AG20443 (cell line): ENCODE measurements at places on chromosomes 1 and 21.

GRCh38 chr1:1917304-1917976 lies 1.6 kb downstream of the TMEM52 start:
- DNase-seq, result no peak

- DNase-seq, result peak; percentile 89
Observed at GRCh38 chr21:38440746-38441145, 57.5 kb downstream of the ERG start.

DNA sequence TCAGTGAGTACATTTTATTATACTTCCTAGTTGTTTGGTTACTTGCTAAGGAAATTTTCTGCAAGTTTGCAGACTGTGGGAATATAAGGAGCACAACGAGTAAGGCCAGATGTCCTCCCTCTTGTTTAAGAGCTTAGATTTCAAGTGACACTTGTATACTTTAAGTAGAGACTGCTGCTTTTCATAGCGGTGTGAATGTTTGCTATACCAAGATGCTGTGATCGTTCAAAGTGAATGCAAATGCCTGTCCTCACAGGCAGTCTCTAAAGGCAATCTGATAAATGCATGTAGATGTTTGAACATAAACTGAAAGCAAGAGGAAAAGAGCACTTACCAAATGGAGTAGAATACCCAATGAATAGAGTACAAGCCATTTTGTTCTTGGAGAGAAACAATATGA lies 226.4 kb downstream of the NRIP1 start:
- DNase-seq, result no peak

- DNase-seq, result peak; percentile 24
Observed at GRCh38 chr1:71667216-71667615, 586.4 kb upstream of the ZRANB2 start.

GRCh38 chr1:165034136-165034809 lies 322.2 kb downstream of the LMX1A start:
- no peak for DNase-seq

DNA sequence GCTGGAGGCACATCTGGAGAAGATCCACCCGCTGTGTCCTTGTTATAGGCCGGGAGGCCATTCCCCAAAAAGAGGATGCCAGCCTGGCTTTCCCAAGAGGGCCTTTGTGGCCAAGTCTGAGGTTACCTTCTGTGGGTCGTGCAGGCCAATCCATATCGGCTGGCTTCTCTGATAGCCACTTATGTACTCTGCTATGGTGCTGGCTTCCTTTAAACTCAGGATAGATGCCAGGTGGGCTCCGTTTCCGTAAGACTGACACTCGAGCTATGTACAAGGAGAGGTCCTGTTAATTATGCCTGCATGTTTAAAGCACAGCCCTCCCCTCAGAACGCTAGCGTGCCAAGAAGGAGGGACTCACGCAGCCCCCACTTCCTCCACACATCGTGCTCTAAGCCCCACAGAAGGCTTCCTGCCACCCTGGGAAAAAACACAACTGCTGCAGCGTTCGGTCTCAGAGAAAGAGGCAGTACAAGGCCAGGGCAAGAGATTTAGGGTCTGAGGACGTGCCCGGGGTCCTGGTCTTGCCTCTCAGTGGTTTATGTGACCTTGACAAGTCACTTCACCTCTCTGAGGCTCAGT lies 11.6 kb downstream of the REG4 start:
- no peak for DNase-seq

DNA sequence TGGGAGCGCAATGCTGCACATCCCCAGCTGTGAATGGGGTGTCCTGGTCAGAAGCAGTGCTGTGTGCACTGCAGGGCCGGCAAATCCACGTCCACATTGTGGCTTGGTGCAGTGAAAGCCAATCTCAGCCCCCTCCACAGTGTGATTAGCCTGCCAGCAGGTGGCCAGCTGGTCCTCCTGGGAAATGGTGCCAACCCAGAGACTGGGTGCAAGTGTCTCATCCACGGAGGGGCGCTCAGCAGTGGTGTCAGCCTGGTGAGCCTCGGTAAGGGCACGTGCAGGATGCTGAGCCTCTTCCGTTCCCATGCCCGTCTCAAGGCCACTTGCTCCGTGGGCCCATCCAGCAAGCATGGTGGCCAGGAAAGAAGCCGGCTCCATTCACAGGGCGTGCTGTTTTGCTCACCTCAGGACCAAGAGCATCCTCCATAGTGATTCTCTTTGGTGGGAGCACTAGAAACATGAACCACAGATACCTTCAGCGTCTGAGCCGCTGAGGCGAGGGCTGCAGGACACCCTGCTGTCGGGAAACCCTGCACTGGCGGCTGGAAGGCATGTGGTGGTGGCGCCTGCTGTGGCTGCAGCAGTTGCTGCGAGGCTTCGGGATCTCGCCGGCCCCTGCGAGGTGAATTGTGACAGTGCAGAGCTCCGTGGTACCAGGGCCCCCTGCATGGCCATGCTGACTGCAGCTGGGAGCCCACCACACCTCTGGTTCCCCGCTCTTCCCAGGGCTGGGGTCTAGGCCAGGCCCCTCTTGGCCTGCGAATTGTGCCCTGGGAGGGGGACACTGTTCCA lies 2.0 kb upstream of the SMYD3 start:
- DNase-seq, result no peak

- no peak for DNase-seq
Observed at GRCh38 chr1:25576459-25577133, 33.2 kb downstream of the LDLRAP1 start.

- DNase-seq, result peak; percentile 32
Observed at GRCh38 chr1:57423135-57423655, 665 bp downstream of the DAB1 start.

GRCh38 chr21:38474796-38475195 lies 23.5 kb downstream of the ERG start:
- no peak for DNase-seq

DNA sequence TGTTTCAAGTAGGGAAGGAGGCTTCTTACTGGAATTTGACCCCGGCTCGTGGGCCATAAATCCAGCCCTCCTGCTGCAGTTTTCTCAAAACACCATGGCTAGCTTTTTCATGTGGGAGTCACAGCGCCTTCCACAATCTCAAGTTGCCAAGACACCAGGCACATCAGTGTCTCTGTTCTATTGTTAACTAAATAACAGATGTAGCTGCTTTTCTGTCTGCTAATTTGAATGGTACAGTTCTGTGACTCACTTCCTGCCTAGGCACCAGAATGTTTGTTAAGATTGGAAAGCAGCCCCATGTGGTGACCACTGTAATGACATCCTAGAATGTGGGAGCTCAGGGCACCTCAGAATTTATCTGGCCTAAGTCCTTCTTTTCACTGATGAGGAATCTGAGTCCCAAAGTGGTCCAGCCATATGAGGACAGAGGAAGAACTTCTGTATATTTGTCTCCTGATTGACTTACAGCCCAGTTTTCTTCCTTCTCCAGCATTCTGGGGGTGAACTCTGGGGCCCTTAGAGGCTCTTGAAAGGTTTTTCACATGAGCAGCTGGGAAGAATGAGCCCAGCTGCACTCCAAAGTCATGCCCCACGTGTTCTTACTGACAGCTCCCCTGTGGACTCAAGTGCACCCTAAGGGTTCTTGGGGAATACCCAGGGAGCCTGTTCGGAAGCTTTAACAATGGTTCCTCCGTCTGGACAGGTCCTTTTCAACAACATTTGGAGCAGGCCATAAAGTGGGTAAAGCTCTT lies 27.5 kb downstream of the TRIM45 start:
- peak; percentile 60 for DNase-seq
